ENCODE measurements at places on chromosomes 5 and 9.
A peak's percentile ranks its signal among the peaks of the same experiment; 100 is the strongest.

- DNase-seq: no peak
Observed at GRCh38 chr9:124497441-124497840, 9.8 kb downstream of the NR5A1 start.

GRCh38 chr9:107999011-107999410 lies 509.4 kb upstream of the KLF4 start:
- no peak for DNase-seq

GRCh38 chr9:82805027-82805426 lies 257.9 kb downstream of the RASEF start:
- no peak for DNase-seq

DNA sequence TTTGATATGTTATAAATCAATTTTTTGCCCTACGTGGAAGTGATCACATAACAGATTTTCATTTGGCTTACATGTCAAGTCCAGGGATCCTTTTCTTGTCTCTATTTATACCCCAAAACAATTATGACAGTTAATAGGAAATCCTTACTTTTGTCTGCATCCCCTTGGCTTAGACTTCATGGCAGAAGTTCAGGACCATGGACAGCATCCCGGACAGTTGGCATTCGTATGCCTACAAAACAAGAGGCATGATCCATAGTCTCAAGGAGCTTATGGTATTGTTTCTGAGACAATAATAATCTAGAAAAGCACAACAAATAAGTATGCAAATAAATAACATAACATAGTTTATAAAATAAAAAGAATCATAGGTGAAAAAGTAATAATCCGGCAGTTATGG lies 214.3 kb upstream of the GRIA1 start:
- peak; percentile 35 for DNase-seq

DNA sequence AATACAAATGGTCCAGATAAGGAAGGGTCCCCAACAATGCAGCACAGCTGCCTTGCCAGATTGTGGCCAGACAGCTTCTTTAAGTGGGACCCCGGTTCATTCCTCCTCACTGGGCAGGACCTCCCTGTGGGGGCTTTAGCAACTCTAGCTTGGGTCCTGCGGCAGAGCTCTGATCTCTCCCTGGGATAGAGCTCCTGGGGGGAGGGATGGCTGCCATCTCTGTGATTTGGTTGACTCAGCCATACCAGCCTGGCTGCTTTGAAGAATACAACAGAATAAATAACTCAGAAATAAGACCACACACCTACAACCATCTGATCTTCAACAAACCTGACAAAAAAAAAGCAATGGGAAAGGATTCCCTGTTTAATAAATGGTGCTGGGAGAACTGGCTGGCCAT lies 22.7 kb upstream of the ROR2 start:
- no peak for DNase-seq

DNA sequence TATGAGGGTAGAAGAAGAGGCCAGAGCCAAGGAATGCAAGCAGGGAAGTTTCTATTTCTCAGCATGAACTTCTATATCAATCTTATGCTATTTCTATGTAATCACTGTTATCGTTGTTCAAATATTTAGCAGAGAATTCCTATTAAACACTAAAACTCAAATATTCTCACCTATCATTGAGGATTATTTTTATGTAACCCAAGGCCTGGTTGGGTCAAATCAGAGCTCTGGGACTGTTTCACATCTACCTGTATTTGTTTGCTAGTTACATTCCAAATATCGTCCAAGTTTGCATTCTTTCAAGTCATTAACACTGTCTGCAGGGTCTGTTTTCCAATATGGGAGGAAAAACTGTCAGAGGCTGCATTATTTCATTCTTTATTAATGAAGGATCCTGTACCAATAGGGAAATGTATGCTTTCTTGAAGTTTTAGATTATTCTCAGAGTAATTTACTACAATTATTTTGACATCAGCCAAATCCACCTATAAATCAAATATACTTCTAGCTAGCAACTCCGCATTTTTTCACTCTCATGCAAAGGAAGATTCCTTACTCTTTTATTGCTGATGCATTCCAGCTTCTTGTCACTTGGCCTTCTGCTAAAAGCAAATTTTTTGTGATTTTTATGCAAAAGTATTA lies 52.2 kb downstream of the LURAP1L start:
- no peak for DNase-seq

- no peak for DNase-seq
Observed at GRCh38 chr9:119662329-119662728, 293.1 kb upstream of the BRINP1 start.
